ENCODE measurements at places on chromosomes 13 and 19.

DNA sequence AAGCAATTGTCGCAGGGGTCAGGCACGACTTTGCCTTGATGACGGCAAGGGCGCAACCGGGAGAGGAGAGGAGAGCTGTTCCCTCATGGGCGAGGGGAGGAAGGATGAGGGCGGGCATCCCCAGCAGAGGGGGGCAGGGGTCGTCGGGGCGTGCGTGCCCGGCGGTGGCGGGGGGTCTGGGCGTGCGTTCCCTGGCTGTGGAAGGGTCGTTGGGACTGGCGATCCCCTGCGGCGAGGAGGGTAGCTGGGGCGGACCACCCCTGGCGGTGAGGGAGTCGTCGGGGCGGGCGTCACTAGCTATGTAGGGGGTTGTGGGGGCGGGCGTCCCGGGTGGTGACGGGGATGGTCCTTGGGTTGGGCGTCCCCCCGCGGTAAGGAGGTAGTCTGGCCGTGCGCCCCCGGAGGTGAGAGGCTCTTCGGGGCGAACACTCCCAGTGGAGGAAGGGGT lies 1.7 kb downstream of the COMP start:
- no peak for DNase-seq

DNA sequence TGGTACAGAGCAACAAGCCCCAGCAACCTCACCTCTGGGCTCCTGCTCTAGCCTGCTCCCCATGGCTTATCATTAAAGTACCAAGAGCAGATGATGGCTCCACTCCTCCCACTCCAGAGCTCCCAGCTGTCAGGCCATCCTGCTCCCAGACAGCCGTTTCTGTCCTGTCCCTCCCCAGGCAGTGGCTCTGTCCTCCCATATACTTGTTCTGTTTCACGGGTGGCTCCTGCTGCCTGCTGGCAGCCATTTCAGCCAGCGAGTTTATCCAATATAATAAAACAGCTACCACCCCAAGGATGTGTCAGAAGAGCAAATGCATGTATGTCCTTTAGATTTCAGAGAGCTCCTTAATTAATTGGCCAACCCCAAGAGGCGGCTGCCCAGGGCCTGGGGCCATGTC lies 79.4 kb upstream of the VSTM2B start:
- no peak for DNase-seq

- DNase-seq: no peak
Measured at GRCh38 chr19:33678796-33679585, 57.2 kb downstream of the CHST8 start.

- DNase-seq: no peak
Measured at GRCh38 chr13:106382534-106382933, 152.9 kb downstream of the EFNB2 start.

DNA sequence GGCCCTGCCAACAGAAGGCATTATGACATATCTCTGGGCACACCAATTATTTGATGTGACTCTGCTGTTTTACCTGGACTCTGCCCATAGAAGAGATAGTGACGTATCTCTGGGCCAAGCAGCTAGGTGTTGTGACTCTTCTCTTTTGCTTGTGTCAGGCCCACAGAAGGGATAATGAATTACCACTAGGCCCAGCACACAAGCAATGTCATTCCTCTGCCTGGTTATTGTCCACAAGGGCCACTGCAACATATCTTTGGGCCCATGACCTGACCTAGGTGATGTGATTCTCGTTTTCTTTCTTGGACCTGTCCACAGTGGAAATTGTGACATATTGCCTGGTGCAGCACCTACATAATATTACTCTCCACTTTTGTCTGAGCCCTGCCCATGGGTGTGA lies 65.1 kb upstream of the ZNF724 start:
- no peak for DNase-seq

DNA sequence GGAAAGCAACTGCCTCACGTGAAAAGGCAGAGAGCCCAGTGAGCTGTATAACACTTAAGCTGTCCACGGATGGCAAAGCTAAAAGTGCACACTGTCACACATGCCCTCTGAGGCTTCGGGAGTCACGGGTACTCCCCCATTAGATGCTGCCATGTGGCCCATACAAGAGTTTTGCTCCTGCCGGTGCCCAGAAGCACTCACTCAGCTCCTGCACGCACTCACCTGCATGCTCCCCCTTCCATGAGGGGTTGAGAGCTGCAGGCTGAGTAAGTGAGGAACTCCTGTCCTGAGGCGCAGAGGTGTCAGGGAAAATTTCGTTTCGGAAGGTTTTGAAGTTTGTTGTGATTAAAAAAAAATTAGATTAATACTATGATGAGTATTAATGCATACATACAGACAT lies 939.2 kb upstream of the ATXN8OS start:
- no peak for DNase-seq

DNA sequence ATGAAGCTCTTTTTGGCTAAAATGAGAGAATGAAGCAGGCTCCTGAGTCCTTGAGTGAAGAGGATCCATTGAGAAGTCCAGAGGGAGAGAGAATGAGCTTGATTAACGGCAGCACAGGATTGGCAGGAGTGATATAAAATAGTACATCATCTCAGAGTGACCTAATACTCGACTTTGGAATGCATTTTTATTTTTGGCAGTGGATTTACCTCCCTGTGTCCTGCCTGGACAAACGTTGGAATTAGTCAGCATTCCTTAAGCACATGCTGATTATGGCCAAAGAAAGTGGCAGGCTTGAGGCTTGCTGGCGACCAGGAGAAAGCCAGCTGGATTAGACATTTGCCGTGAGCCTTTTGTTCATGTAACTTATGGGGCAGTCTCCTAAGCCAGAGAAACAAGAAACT lies 22.9 kb downstream of the LRCH1 start:
- peak; percentile 71 for DNase-seq

GRCh38 chr13:52644108-52644507 lies 1.9 kb downstream of the HNRNPA1L2 start:
- no peak for DNase-seq

DNA sequence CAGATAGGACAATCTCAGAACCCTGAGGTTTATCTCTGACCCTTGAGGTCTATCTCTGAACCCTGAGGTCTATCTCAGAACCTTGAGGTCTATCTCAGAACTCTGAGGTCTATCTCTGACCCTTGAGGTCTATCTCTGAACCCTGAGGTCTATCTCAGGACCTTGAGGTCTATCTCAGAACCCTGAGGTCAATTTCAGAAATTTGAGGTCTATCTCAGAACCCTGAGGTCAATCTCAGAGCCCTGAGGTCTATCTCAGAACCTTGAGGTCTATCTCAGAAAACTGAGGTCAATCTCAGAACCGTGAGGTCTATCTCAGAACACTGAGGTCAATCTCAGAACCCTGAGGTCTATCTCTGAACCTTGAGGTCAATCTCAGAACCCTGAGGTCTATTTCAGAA lies 2.3 kb downstream of the TLE2 start:
- DNase-seq: no peak

DNA sequence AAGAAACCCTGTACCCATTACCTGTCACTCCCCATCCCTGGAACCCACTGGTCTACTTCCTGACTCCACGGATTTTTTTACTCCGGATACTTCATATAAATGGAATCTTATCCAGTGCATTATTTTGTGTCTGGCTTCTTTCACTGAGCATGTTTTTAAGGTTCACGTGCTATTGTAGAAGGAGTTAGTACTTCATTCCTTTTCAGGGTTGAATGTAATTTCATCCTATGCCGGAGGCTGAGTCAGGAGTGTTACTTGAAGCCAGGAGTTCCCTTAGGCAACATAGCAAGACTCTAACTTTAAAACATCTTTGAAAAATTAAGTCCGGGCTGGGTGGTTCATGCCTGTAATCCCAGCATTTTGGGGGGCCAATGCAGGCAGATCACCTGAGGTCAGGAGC lies 17.9 kb upstream of the ELAVL1 start:
- no peak for DNase-seq

- no peak for DNase-seq
Measured at GRCh38 chr19:56088497-56089215, 32.4 kb downstream of the ZNF787 start.

DNA sequence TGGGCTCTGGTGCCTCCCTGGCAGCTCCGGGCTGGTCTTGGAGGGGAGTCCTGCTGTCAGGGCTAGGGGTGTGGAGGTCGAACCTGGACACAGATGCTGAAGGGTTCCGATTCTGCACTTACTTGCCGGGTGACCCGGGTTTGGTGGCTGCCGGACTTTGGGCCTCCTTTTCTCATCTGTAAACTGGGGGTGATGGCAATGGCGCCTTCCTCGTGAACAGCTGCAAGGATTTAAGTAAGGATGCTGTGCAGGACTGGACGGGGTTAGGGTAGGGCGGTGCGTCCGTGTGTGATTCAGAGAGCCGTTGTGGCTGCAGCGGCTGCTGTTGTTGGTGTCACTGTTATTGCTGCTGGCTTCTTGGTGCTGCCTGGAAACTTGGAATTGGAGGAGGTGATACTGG lies 2.4 kb downstream of the HPN start:
- DNase-seq: no peak

GRCh38 chr13:47120282-47120681 lies 223.4 kb upstream of the HTR2A start:
- DNase-seq: no peak

DNA sequence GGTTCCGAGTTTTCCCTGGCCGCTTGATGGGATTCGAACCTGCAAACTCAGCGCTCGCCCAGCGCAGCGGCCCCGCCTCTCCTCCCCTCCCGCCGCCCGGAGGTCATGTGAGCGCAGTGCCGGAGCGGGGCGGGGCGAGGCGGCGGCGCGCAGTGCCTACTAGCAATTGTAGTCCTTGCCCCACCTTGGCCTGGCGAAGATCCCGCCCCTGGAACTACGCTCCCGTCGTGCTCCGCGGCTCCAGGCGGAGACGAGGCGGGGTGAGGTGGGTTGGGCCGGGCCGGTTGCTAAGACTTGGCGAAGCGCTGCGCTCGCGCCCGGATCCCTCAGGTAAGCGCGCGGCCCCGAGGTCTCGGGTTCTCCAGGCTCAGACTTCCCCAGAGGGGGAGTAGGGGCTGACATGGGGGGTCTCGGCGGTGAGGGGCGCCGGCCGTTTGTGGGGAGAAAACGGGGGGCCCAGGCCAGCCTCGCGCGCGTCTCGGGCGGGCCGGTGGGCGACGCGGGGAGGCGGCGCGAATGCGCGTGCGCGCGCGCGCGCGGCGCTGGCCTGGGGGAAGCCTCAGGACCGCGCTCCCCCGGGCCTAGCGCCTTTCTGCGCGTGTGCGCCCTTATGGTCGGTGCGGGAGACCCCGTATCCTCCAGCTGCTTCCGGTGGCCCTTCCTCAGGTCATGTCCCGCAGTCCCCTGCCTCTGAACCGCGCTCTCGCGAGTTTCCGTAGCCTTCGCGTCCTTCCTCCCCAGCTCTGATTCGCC lies at the start of the genes ADAT3 and SCAMP4:
TSS of gene ADAT3 (plus strand) at position 290 of the 753 bp plus-strand sequence. CDS start 6,649 bp downstream, outside the sequence.
TSS of gene SCAMP4 (plus strand) at position 290 of the 753 bp plus-strand sequence. CDS start 9,621 bp downstream, outside the sequence.
- DNase-seq: peak; percentile 99

- no peak for DNase-seq
Measured at GRCh38 chr13:44989941-44990340, 603 bp downstream of the GPALPP1 start.

- DNase-seq: peak; percentile 89
Measured at GRCh38 chr19:45927565-45928261, 13.1 kb upstream of the NANOS2 start.

- DNase-seq: no peak
Measured at GRCh38 chr19:19031891-19032290, 1.4 kb downstream of the SUGP2 start.

All from astrocyte of the spinal cord (primary cell).